ENCODE measurements at places on chromosomes 1 and 21.

DNA sequence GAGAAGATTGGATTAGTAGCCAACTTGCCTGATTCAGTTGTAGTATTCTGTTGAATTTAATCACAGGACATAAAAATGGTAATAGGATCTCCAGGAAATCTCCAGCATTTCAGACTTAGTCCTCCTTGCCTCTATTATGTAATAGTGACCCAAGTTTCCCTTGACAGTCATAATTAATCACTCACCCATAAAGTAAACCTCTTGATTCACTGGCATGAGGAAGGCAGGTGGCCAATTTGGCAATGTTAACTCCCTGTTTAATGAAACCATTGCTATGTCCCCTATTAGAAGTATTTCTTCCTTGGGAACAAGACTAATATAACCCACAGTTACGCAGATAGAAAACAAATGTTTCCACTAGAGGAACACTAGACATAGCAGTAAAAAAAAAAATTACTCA, 604.8 kb upstream of the CXADR start:
- DNase-seq = no peak

- peak; percentile 83 for DNase-seq
Measured at GRCh38 chr21:43361493-43362296, 65.2 kb downstream of the SIK1 start.

DNA sequence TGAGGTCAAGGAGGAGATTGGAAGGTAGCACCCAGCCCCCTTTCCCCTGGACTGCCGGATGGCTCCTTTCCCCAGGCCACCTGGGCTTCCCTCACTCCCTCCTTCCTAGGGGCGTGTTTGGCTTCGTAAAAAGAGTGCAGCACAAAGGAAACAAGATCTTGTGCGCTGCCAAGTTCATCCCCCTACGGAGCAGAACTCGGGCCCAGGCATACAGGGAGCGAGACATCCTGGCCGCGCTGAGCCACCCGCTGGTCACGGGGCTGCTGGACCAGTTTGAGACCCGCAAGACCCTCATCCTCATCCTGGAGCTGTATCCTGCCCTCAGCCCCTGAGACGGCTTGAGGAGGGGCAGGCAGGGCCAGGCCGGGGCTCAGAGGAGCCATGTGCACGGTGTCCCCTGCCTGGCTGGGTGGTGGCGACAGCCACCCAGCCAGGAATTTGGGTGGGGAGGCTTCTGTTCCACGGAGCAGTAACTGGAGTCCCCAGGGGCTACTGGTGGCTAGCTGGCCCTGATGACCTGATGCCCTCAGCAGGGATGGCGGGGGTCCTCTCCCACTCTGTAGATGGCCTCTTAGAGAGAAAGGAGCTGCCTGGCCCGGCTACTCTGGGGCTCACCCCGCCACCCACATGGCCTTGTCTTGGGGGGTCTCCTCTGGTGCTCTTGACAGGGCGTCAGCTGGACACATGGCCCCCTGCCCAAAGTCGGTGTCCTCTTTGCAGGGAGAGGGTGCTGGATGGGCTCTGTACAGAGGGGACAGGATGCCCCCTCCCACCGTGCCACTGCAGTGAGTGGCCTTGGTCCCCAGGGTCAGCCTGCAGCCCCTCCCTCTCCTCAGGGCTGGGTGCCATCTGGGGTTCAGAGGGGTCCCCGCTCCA, 39.5 kb downstream of the TRIM11 start:
- no peak for DNase-seq

DNA sequence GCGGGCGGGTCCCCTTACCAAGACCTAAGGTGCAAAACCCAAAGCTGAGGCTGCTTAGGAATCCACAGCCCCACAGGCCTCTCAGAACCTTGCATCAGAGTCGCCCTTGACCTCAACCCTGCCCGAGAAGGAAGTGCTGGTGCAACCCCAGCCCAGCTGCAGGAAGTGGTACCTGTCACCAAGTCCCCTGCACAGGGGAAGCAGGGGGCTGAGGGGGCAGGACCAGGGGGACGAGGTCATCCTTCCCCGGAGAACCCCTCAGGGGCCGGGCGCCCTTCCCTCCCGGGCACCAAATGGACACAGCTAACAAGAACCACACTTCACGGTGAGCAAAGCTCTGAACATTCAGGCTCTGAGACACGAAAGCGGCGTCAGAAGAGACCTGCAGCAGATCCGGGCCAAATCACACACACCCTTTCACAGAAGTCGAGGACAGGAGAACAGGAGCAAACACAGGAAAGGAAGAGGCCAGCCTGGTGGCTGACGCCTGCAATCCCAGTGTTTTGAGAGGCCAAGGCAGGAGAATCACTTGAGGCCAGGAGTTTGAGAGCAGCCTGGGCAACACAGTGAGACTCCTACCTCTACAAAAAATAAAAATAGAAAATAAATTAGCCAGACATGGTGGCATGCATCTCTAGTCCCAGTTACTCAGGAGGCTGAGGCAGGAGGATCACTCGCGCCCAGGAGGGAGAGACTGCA, 6.4 kb downstream of the ITGB2 start:
- no peak for DNase-seq

GRCh38 chr1:242219298-242219901, 220.5 kb upstream of the MAP1LC3C start:
- no peak for DNase-seq

DNA sequence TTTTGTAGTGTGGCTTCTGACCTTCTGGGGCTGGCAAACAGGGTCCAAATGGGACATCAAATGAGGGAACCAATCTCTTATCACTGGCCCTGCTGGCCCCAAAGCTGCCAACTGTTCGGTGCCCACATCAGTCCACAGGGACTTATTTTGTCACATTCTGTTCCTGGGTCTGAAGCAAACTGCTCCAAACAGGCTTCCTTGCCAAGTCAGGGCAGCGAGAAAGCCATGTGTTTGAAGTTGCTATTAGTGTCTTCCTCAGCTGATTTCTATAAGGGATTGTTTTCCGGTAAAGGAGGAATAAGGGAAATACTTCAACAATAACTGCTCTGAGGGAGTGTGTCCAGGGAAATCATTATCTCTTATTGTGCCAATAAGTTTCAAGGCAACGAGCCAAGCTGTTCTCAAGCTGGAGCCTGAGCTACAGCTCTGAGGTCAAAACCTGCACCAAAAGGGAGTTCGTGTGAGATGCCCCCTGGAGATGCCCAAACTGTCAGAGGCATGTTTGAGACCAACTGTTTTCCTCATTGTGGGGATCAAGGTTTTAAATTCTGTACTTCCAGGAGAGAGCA, 381.4 kb upstream of the PROX1 start:
- no peak for DNase-seq

GRCh38 chr1:162993846-162994245, 75.3 kb upstream of the RGS4 start:
- no peak for DNase-seq

DNA sequence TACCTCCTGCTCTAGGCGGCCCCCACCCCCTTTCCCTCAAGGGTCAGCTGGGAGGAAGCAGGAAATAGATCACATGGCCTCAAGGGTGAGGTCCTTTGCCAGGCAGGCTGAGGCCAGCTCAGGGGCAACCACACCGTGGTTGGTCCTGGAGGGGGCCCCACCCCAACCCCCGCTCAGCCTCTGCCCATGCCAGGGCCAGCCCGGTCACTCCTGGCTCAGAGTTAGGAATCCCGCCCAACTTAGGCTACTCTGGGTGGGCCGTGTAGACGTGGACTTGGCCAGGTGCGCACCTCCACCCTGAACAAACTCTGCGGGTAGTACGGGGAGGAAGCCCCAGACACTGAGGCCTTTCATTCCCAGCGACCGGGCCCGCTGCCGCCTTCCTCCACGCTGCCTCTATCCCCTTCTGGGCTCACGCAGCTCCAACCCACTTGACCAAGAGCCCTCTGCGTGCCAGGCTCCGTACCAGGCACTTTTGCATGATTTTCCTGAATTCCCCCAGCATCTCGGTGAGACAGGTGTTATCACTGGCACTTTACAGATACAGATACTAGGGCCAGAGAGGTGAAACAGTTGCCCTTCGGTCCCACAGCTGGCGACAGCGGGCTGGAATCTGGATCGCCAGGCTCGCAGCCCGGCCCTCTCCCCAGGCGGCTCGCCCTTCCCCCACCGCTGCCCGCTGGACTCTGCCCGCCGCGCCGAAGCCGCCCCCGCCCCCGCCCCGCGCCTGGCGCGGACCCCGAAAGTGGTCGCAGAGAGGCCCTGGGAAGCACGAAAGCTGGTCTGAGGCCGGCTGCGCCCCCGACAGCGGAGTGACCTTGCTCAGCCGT, 769 bp downstream of the GALE start:
- peak; percentile 57 for DNase-seq

DNA sequence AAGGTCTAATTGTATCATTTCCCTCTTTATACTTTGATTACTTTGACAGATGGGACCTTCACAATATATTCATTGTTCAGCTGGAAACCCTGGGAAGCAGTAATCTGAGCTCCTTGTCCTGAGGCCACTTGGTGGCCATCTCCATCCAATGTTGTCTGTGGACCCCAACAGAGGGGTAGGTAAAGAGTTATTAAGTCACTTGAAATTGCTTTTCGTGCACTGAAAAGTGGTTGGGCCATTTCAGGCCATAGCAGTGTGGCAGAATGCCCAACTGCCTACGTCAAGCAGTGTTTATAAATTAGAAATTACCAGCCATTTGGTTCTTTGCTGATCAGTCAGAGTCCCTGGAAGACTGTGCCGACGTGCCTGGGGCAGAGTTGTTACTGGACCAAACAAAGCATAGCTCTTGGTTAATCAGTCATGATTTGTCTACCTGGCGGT, 308.3 kb upstream of the USP25 start:
- DNase-seq = no peak

GRCh38 chr1:197857477-197857876, 45.0 kb upstream of the C1orf53 start:
- DNase-seq = no peak

DNA sequence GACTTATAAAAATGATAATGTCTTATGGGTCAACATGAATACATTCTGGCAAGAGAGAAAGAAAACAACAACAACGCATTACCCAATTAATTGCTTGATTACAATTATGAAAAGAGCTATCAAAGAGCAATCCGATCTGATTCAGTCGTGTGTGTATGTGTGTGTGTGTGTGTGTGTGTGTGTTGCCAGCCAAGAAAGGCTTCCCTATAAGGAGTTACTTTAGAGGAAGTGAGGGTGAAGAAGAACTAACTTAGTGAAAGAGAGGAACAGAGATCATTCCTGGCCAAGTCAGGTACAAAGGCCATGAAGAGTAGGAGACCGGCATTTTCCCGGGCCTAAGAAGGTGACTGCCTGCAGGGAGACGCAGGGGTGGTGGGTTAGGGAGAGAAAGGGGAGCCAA, 9.4 kb downstream of the TMEM35B start:
- no peak for DNase-seq

GRCh38 chr1:46554597-46555381, 3.3 kb upstream of the KNCN start:
- DNase-seq = no peak

DNA sequence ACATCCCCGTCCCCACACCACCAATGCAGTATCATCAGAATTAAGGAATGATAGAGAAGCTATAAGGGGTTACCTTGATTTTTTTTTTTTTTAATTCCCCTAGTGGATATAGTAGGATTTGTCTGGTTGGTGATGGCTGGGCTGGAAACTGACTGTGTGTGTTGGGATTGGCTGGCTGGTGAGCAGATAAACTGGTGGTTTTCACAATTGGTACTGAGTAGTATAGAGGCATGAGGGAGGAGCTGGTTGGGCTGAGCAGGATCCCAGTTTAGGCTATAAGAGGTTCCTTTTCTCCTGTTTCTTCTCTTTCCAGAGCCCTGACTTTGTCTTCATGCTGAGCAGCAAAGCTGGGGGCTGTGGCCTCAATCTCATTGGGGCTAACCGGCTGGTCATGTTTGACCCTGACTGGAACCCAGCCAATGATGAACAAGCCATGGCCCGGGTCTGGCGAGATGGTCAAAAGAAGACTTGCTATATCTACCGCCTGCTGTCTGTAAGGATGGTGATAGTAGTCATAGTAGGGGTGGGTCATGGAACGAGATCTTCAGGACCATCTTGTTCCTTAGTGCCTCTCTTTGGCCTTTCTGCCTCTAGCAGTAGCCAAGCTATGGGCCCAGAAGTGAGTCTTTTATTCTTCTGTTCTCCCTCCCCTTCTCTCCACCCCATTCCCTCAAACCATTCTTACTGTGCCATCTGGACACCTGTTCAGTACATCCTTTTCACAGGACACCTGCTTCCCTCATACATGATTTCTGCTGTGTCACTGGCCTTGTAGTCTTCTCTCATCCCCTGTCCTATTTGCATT, 26.9 kb downstream of the RAD54L start:
- DNase-seq = no peak

DNA sequence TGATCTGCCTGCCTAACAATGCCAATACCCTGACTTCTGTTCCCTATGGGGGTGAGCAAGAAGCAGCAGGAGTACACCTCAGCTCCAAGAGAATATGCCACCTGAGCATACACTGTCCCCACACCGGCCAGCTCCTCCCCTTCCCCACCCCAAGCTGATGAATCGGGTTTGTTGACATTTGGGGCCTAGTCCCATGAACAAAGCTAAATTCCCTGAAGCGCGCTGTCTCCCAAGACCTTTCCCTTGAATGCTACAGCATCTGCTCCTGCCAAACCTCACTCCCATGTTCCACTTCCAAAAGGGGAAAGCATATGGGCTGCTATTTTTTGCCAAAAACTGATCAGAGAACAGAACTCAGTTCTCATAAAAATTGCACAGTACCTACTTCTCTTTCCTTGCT, 220.4 kb upstream of the CAMK1G start:
- DNase-seq = no peak

DNA sequence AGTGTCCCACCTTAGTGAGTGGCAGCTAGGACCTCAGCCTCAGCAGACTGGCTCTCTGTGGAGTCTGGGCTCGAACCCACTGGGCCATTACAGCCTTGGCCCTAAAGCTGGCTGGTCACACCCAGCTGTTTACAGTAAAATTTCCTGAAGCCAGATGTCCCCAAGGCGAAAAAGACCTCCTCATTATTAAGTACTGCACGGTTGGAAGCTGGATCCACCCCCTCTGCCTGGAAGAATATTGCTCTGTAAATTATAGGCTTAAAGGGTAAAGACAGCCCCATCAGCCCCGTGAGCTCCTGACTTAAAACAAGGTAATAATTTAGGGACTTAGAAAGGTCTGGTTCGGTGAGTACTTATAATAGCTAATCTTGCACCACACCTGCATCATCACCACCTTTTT, 30.3 kb upstream of the TMEM51 start:
- no peak for DNase-seq

DNA sequence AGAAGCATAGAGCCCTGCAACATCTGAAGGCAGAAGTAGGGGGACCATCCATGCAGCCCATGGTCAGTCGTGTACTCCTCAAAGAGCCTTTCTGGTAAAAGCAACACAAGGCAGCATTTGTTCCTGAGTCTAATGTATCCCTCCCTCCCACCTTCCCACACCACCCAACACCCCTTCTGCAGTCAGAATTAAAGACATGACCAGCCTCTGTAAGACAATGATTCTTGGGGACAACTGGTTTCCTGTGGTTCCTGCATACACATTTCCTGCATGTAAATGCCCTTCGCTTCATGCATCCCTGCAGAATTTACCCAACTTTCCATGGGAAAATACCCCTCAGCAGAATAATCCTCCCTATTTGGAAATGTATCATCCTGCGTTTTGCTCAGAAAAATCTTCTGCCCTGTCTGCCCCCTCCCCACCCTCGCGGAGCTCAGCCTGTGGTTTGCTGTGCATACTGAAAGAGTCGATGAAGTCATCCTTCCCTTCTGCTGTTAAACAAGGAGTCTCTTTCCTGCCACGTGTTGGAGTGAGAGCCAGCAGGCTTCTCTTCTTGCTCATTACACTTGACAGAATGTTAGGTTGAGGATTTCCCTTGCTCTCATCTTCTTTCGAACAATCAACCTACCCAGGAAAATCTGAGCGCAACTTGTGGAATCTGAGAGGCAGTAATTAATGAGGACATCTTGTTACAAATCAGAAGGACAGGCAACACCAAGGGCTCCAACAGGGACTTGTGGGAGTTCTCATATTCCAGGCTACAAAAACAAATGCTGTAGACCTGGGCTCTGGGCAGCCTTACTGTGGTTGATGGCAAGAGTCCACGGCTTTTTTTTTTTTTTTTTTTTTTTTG, 4.7 kb downstream of the TNN start:
- DNase-seq = peak; percentile 93
